ENCODE measurements at places on chromosomes 2 and 18.

DNA sequence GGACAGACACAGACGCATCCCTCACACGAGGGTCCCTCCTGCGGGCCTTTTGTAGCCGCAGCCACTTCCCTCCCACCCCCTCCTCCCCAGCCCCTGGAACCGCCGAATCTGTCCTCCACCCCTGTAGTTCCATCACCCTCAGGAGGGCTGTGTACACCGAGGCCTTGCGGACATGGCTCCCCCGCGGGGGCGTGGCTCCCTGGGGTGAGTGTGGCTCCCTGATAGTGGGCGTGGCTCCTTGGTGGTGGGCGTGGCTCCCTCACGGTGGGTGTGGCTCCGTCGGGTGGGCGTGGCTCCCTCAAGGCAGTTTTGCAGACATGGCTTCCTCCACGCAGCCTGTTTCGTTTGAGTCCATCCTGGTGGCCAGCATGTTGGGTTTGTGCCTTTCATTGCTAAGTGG lies 420.7 kb upstream of the SALL3 start:
- DNase-seq, result no peak

DNA sequence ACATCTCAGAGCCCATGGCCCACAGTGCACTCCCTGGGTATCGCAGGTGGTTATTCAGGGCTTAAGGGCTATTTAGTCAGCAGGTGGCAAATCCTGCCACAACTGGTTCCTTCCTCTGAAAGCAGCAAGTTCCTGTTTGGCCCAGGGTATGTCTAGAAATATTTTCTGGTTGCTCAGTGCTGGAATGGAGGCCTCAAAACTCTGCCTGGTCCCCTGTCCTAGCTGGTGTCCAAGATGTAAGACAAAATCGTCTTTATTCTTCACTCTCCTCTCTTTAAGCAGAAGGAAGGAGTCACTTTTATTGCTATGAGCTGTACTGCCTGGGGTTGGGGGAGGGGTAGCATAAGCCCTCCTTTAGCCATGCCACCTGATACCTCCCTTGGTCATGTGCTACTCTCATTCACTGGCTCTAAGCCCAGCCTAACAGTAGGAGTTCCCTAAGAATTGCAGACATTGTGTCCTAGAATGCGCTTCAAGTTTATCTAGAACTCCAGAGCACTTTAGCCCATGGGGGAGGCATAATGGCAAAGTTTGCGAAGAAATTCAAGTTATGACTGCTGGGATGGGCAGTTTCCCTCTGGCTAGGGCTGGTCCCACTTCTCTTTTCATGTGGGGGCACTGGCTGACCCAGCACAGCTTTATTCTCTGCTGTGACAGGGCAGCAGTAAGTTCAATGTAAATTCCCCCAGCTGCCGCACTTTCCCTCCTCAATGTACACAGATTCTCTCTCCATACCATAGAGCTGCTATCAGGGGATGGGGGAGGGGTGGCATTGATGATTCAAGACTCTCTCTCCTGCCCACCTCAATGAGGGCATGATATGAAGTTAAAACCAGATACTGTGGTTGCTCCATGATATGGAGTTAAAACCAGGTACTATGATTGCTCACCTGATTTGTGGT lies 27.1 kb upstream of the CWC22 start:
- peak; percentile 94 for DNase-seq

- DNase-seq, result no peak
Observed at GRCh38 chr2:56416500-56417176, 232.8 kb downstream of the CCDC85A start.

GRCh38 chr2:158024288-158024898 lies 77.3 kb upstream of the UPP2 start:
- DNase-seq, result no peak

- DNase-seq, result no peak
Observed at GRCh38 chr2:233593201-233593600, 24.2 kb upstream of the UGT1A8 start.

Data from smooth muscle cell of the brain vasculature (primary cell).